ENCODE measurements at places on chromosomes 1 and 21. TPM values are rescaled to one million over a fixed set of nuclear protein-coding genes. Genes with fewer than 3 reads are reported as not detected.

CRP gene
- not detected for total RNA-seq

KCNQ4 gene
- 0.39 TPM for total RNA-seq

EDARADD gene
- 0.73 TPM for total RNA-seq

- H3K36me3 ChIP-seq, result no peaks in the 10 kb centered on the region
- no peak for DNase-seq
- no peaks in the 10 kb centered on the region for H3K27me3 ChIP-seq
- H3K4me3 ChIP-seq, result no peak overlapping the region
Measured at GRCh38 chr21:36117286-36117741, 17.6 kb upstream of the CBR3 start.

DNA sequence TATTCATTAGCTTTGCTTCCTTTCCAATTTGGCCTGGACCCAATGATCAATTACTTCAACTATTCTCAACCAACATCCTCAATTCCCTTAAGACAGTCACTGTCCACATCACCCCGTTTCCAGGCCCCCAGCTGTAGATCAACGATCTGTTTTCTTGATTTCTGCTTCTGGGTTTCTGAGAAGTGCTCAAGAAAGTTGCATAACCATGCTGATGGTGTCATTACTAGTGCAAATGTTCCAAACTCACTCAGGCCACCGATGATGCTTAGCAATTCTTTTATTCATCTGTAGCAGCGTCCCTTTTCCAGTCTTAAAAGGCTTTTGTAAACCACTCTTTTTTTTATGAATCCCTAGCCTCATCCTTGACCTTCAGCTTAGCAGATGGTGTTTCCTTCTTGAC is 155.8 kb upstream of the PTGFR start:
- DNase-seq, result no peak
- H3K27ac ChIP-seq, result no peak overlapping the region
- H3K4me3 ChIP-seq, result no peak overlapping the region
- H3K36me3 ChIP-seq, result no peaks in the 10 kb centered on the region
- H3K4me1 ChIP-seq, result no peaks in the 10 kb centered on the region

- H3K27me3 ChIP-seq, result peaks cover 3% of the 10 kb centered on the region
- no peaks in the 10 kb centered on the region for H3K36me3 ChIP-seq
- no peaks in the 10 kb centered on the region for H3K4me1 ChIP-seq
- H3K4me3 ChIP-seq, result no peak overlapping the region
- no peak for DNase-seq
Measured at GRCh38 chr1:57422271-57423134, 1.4 kb downstream of the DAB1 start.

Data from naive thymus-derived CD4-positive, alpha-beta T cell (primary cell).